ENCODE measurements at places on chromosomes 11 and 22. TPM values are rescaled to one million over a fixed set of nuclear protein-coding genes. Genes with fewer than 3 reads are reported as not detected.

Gene TRIM49D1
- not detected for total RNA-seq

DNA sequence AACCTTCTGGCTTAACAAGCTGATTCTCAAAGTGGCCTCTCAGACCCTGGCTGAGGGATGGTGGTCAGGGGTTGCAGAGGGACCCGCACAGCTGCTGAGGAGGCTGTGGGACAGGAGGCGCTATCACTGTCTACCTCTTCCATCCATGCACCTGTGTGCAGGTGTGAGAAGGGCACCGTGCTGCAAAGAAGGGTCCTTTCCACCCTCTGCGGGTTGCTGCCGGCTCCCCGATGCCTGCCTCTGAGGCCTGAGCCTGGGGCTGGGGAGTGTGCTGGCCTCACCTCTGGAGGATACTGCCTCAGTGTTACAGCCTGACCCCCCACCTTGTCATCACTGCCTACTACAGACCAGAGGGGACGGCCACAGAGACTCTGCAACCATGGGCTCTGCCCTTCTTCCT, 66.1 kb upstream of the B3GAT1 start:
- no peak for DNase-seq

Gene CRYAB
- total RNA-seq: 4.0 TPM

Gene ACTN3
- 28.2 TPM for total RNA-seq

DNA sequence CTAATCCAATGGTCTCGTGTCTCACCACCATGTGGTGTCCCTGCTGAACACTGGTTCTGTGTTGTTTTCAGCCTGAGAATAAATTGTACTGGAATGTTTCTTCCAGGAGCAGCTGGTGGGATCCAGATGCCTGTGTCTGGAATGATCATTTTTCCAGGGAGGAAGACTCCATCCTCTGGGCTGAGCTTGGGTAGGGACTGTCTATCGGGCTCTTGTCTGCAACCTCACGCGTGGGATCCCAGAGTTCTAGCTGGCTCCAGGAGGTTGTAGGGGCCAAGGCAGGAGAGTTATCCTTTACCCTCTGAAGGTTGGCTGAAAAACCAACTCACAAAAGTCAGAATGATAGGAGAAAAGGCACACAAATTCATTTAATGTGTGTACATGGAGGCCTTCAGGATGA, 144.1 kb upstream of the B3GAT1 start:
- no peak for DNase-seq

Measured in H1 (cell line).